ENCODE measurements at places on chromosomes 12 and 14. TPM values are rescaled to one million over a fixed set of nuclear protein-coding genes. Genes with fewer than 3 reads are reported as not detected.

The IFI27 gene
- total RNA-seq, result 135 TPM

GRCh38 chr14:64654246-64654900 lies 49.9 kb upstream of the PLEKHG3 start:
- no peak for DNase-seq
- H3K27me3 ChIP-seq, result no peaks in the 10 kb centered on the region
- H3K36me3 ChIP-seq, result no peaks in the 10 kb centered on the region
- H3K4me3 ChIP-seq, result no peak overlapping the region

DNA sequence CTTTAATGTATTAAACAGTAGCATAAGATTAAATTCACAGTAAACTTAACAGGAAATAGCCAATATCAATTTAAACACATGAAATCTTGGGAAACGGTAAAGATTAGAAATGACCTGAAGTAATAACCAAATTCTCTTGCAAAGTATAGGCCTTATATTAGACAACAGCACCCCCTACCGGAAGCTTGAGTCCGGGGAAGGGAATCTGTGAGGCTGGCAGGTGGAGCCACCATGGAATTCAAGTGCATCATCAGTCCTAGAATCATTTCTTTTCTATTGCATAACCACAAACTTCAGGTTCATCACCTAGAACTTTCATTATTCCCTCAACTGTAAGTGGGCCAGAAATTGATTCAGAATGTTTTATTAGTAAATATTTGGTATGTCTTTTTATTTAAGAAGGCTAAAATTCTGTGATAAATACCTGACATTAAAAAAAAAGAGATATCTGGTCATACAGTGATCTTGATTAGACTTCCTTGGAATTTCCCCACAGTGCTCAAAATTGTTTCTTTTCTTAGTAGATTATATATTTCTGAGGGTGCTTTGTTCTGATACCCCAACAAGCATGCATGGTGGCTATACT lies 48.6 kb downstream of the AP5M1 start:
- no peak overlapping the region for H3K4me3 ChIP-seq
- H3K36me3 ChIP-seq, result no peaks in the 10 kb centered on the region
- peak; percentile 52 for DNase-seq
- no peak overlapping the region for H3K27ac ChIP-seq

DNA sequence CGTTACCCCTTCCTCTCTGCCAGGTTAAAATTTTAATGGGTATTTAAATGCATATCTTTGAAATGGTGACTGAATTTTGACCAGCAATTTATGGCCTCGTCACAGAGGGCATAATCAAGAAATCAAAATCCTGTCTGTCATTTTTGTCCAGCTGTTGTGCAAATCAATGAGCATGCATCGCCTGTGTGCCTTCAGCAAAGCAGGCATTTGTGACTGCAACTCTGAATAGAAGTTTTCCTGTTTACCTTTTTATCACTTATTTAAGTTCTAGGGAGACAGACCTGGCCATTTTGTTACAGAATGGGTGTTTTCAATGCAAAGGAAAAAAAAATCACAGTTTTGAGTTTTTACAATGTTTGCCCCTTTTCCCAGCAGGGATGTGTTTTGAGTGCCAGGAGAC lies 107.4 kb downstream of the PPM1A start:
- H3K27ac ChIP-seq, result no peak overlapping the region
- H3K27me3 ChIP-seq, result no peaks in the 10 kb centered on the region
- no peaks in the 10 kb centered on the region for H3K4me1 ChIP-seq
- no peak overlapping the region for H3K4me3 ChIP-seq
- no peaks in the 10 kb centered on the region for H3K36me3 ChIP-seq
- DNase-seq, result no peak

The PPP1R3E gene
- total RNA-seq, result 4.8 TPM

DNA sequence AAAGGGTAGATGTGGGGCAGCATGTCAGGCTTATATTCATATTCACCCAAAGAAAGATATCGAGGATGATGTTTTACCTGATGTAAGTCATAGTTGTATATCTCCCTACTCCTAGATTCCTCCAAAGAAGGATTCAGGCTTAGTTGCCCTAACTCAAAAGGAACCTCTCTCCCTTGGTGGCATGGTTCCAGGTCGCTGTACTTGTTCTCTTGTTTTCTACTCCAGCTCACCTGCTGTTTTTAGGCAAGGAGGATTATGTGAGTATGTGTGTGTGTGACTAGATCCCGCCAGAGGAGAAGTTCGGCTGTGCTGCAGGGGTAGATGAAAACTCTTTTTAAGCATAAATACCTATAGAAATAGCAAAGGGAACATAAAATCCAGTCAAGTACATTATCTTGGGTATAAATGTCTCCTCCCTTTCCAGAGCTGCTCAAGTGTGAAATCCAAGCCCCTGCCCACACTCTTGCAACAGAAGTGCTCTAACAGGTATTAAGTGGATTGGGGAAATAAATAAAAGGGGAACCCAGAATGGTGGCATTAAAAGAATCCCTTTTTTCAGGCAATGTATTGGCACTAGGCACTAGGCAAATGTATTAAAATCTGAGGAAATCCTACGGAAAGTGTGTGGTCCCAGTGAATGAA lies 375.7 kb downstream of the ZFP36L1 start:
- no peak overlapping the region for H3K27ac ChIP-seq
- no peak for DNase-seq
- H3K36me3 ChIP-seq, result no peaks in the 10 kb centered on the region
- H3K4me3 ChIP-seq, result no peak overlapping the region
- peaks cover 12% of the 10 kb centered on the region for H3K4me1 ChIP-seq

The NUAK1 gene
- total RNA-seq, result 48.4 TPM

DNA sequence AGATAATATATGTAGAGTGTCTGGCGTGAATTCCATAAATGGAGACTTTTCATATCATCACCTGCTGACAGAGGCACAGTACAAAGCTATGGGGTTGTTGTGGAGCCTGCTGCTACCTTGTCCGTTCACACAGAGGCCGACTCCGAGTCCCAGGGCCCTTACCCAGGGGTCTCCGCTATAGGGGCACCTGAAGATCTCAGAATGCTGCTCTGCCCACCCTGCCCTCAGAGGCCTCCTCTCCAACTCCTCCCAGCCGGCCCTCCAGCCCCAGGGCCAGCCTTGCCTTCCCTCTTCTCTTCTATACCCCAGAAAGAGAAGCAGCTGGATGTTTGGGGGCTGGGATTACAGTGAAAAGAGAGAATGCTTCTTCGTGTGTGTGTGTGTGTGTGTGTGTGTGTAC lies 21.3 kb downstream of the NCKAP5L start:
- no peak overlapping the region for H3K4me3 ChIP-seq
- H3K27me3 ChIP-seq, result no peaks in the 10 kb centered on the region
- H3K4me1 ChIP-seq, result peaks cover 27% of the 10 kb centered on the region
- H3K36me3 ChIP-seq, result peaks cover 44% of the 10 kb centered on the region
- H3K27ac ChIP-seq, result peak overlapping the region; percentile 8
- no peak for DNase-seq

- H3K4me1 ChIP-seq, result no peaks in the 10 kb centered on the region
- H3K36me3 ChIP-seq, result no peaks in the 10 kb centered on the region
- H3K4me3 ChIP-seq, result no peak overlapping the region
- no peaks in the 10 kb centered on the region for H3K27me3 ChIP-seq
Measured at GRCh38 chr14:47240748-47241437, 434.5 kb downstream of the MDGA2 start.

GRCh38 chr14:92520102-92521057 lies 6.8 kb downstream of the RIN3 start:
- no peak overlapping the region for H3K4me3 ChIP-seq
- peaks cover 20% of the 10 kb centered on the region for H3K4me1 ChIP-seq
- no peak for DNase-seq

GRCh38 chr14:61296719-61297502 lies 15.8 kb upstream of the TMEM30B start:
- H3K27ac ChIP-seq, result no peak overlapping the region
- H3K36me3 ChIP-seq, result no peaks in the 10 kb centered on the region
- peaks cover 6% of the 10 kb centered on the region for H3K4me1 ChIP-seq
- H3K4me3 ChIP-seq, result no peak overlapping the region
- no peaks in the 10 kb centered on the region for H3K27me3 ChIP-seq
- DNase-seq, result no peak

- no peak overlapping the region for H3K27ac ChIP-seq
- no peak for DNase-seq
- no peak overlapping the region for H3K4me3 ChIP-seq
- no peaks in the 10 kb centered on the region for H3K4me1 ChIP-seq
- no peaks in the 10 kb centered on the region for H3K27me3 ChIP-seq
- no peaks in the 10 kb centered on the region for H3K36me3 ChIP-seq
Measured at GRCh38 chr14:51369814-51370213, 129.8 kb downstream of the TMX1 start.

DNA sequence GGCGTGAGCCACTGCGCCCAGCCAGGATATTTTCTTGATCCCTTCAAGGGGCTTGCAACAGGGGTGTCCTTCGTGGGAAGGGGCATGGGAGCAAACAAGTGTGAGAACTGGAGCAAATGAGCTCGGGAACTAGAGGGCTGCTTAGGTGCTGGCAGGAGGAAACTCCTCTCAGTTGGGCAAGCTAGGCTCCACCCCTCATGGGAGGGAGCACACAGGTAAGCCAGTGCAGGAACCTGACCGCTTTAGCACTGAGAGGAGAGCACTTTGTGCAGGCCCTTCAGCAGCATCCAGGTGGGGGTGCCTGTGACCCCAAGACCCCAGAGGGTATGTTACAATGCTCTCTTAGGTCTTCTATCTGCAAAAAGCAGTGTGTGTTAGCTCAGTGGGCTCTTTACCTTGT lies 755.4 kb upstream of the MDGA2 start:
- no peak overlapping the region for H3K4me3 ChIP-seq
- DNase-seq, result no peak
- H3K27me3 ChIP-seq, result no peaks in the 10 kb centered on the region
- H3K36me3 ChIP-seq, result no peaks in the 10 kb centered on the region
- no peaks in the 10 kb centered on the region for H3K4me1 ChIP-seq
- no peak overlapping the region for H3K27ac ChIP-seq

DNA sequence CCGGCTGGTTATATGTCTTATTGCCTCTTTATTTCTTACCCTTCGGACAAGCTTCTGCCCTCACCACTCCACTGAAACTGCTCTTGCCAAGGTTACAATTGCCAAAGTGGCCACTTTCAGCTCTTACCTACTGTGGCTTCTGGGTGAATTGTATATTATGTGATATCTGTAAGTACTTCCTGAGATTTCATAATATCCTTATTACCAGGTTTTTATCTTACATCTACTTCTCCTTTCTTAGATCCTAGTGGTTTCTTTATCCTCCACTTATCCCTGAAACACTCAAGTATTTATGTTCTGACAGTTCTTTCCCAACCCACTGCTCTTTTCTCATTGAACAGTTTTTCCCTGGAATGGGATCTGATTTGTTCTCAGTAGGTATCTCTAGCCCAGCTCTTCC lies 10.5 kb downstream of the CELA1 start:
- H3K36me3 ChIP-seq, result no peaks in the 10 kb centered on the region
- H3K27me3 ChIP-seq, result no peaks in the 10 kb centered on the region
- H3K4me3 ChIP-seq, result no peak overlapping the region
- DNase-seq, result no peak

- no peaks in the 10 kb centered on the region for H3K27me3 ChIP-seq
- no peak for DNase-seq
- H3K36me3 ChIP-seq, result no peaks in the 10 kb centered on the region
Measured at GRCh38 chr12:24778486-24779304, 170.2 kb downstream of the BCAT1 start.

DNA sequence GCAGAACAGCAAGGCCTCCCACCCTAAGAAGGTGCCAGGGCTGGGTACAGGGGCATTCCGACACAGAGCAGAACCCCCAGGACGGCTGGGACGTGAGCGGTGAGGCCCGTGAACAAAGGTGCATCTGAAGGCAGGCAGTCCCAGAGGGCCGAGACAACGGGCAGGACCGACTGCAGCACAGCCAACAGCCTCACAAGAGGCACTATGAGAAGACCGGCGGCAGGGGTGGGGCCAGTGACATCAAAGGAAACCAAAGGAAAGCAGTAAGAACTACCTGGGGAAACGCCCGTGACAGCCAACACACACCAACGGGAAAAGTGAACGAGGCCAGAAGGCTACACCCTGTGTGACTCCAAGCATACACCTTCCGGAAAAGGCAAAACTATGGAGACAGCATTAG lies 9.1 kb downstream of the BTBD6 start:
- no peaks in the 10 kb centered on the region for H3K4me1 ChIP-seq
- H3K27me3 ChIP-seq, result no peaks in the 10 kb centered on the region
- no peak overlapping the region for H3K27ac ChIP-seq
- H3K36me3 ChIP-seq, result peaks cover 24% of the 10 kb centered on the region
- no peak overlapping the region for H3K4me3 ChIP-seq

DNA sequence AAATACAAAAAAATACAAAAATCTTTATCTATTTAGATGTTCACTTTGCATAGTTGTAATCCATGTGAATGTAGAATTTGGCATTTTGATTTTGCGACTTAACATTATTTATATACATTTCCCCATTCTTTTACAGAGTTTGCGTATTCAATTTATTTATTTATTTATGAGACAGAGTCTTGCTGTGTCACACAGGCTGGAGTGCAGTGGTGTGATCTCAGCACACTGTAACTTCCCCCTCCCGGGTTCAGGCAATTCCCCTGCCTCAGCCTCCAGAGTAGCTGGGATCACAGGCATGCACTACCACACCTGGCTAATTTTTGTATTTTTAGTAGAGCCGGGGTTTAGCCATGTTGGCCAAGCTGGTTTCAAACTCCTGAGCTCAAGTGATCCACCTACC lies 25.3 kb upstream of the STRN3 start:
- H3K4me1 ChIP-seq, result peaks cover 4% of the 10 kb centered on the region
- no peaks in the 10 kb centered on the region for H3K36me3 ChIP-seq
- no peaks in the 10 kb centered on the region for H3K27me3 ChIP-seq
- no peak for DNase-seq

The GRIP1 gene
- total RNA-seq, result 8.4 TPM

GRCh38 chr12:17507336-17507735 lies 582.7 kb downstream of the RERGL start:
- no peaks in the 10 kb centered on the region for H3K36me3 ChIP-seq
- H3K4me3 ChIP-seq, result no peak overlapping the region
- no peaks in the 10 kb centered on the region for H3K4me1 ChIP-seq
- H3K27ac ChIP-seq, result no peak overlapping the region
- no peak for DNase-seq
- H3K27me3 ChIP-seq, result no peaks in the 10 kb centered on the region

GRCh38 chr14:35482994-35483515 lies 50.9 kb upstream of the INSM2 start:
- no peak overlapping the region for H3K27ac ChIP-seq
- H3K36me3 ChIP-seq, result no peaks in the 10 kb centered on the region
- H3K4me1 ChIP-seq, result no peaks in the 10 kb centered on the region
- H3K4me3 ChIP-seq, result no peak overlapping the region

The KRT75 gene
- not detected for total RNA-seq

The TPPP2 gene
- 2.8 TPM for total RNA-seq

DNA sequence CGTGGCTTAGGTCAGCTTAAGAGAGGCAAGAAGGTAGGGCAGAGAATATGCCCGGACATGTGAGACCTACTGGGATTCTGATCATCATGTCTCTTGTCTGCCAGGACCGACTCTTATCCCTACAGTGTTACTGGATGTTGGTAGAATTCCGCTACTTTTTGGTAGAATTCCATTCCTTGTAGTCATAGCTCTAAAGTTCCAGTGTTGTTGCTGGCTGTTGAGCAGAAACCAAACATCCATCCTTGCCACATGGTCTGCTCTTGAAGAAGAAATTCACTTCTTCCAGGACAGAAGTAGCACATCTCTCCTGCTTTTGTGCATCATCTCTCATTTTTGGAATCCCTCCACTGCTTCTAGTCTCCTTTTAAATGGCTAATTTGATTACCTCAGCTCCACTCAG lies 453.7 kb downstream of the RPL10L start:
- no peaks in the 10 kb centered on the region for H3K36me3 ChIP-seq
- DNase-seq, result no peak
- H3K27ac ChIP-seq, result no peak overlapping the region
- no peaks in the 10 kb centered on the region for H3K4me1 ChIP-seq
- H3K27me3 ChIP-seq, result no peaks in the 10 kb centered on the region

GRCh38 chr14:82385048-82385447 lies 851.4 kb upstream of the SEL1L start:
- no peak overlapping the region for H3K27ac ChIP-seq
- no peaks in the 10 kb centered on the region for H3K27me3 ChIP-seq
- no peak for DNase-seq
- H3K4me3 ChIP-seq, result no peak overlapping the region
- no peaks in the 10 kb centered on the region for H3K36me3 ChIP-seq

Data from heart left ventricle (tissue), 16 donors.